ENCODE measurements at places on chromosomes 2 and 18.

DNA sequence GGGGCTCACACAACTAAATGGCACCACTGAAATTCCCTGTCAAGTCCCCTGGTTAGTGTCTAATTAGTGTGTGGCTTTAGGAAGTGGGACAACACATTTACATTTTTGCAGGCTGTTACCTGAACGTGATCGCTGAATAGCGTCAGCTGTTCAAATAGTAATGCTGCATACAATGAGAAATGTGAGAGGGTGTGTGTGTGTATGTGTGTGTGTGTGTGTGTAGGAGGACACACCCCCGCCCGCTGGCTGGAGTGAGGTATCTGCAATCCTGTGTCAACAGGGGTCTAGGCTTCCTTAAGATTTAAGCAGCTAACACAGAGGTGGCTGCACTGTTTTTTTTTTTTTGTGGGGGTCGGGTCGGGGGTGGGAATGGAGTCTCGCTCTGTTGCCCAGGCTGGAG is 4.8 kb upstream of the LYPD6B start:
- DNase-seq, result no peak

GRCh38 chr2:174729797-174730697 is 34.2 kb downstream of the CHRNA1 start:
- peak; percentile 24 for DNase-seq

GRCh38 chr18:37658894-37659293 is 93.3 kb upstream of the CELF4 start:
- no peak for DNase-seq

GRCh38 chr2:238974501-238975166 is 126.7 kb downstream of the TWIST2 start:
- DNase-seq, result peak; percentile 83

- no peak for DNase-seq
These were observed 2.9 kb upstream of the TNP1 start for GRCh38 chr2:216862628-216863398.

- no peak for DNase-seq
These were observed 92.4 kb downstream of the PLB1 start for GRCh38 chr2:28588292-28588670.

- no peak for DNase-seq
These were observed 172.8 kb downstream of the NRXN1 start for GRCh38 chr2:50859110-50859509.

GRCh38 chr18:8611916-8612576 is 2.8 kb downstream of the RAB12 start:
- DNase-seq, result no peak

DNA sequence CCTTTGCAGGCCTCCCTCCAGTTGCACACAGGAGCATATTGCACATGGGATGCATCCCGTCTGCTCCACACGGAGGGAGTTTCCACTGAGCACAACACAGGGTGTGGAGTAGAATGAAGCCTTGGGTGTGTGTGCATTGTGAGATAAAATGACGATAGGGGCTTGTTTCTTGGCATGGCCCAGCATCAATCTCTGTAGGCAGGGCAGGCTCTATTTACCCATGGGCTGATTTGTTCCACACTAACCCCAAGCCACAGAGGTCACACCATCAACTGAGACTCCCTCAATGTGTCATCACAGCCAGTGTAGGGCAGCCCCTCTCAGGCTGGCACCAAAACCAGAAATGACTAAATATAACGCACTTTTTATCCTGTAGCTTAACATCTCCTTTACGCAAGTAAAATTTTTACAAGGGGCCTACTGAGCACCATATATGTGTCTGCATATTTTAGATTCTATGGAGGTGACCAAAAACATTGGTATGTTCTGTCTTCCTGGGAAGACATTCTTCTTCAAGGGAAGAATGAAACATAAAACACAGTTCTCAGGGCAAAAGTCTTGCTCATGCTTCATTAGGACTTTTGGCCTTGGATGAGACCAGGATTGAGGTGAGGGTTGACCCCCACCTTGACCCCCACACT is 2.7 kb upstream of the GKN1 start:
- peak; percentile 89 for DNase-seq

- DNase-seq, result no peak
These were observed 25.8 kb upstream of the LHCGR start for GRCh38 chr2:48781366-48781765.

DNA sequence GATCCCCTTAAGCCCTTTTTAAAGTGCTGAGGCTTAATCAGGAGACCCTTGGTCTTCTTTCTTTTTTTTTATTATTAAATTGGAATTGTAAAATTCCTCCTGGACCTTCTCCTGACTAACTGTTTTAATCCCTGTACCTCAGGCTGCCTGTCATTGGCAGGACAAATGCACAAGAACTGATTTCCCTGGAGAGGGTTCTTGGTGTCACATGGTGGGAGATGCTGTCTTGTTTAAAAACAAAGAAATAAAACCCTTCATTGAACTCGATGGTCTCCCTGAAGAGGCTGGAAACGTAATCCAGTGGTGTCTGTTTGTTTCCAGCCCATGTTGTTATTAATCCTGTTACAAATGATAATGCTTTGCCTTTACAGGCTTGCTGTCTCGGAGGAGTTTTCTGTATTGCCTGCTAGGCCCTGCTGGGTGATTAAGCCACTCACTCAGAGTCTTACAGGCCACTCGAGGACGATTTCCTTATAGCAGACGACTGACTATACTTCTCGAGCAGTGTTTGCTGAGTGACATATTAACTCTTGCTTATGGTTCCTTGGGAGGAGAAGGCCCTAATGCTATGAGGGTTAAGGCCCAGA is 100.5 kb upstream of the MGAT5 start:
- DNase-seq, result no peak

GRCh38 chr2:177245010-177245422 is 19.5 kb downstream of the NFE2L2 start:
- DNase-seq, result peak; percentile 86

DNA sequence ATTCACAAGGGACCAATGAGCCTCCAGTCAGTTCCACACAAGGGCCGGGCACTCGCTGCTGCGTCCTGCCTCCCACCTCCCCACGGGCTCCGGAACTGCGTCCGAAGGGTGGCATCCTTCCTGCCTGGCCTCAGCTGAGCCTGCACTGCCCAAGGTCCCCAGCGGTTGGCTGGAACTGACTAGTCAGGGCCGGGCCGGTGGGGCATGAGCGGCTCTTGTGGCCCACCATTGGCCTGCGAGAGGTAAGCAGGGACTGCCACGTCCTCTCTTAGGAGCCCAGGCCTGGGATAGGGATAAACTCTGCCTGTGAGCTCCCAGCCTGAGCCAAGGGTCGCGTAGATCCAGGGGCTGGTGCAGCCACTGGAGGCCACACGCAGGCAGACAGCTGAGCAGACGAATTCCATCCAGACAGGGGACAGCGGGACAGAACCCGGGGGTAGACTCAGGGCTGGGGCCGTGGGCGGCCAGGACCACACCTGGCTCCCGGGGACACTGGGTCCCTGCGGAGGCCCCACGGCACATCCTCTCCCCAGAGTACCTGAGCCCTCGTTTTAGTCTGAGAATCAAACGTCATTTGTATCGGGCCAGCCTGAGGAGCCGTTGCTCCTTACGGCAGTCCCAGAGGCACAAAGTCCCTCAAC is 148.4 kb downstream of the ZNF516 start:
- no peak for DNase-seq

DNA sequence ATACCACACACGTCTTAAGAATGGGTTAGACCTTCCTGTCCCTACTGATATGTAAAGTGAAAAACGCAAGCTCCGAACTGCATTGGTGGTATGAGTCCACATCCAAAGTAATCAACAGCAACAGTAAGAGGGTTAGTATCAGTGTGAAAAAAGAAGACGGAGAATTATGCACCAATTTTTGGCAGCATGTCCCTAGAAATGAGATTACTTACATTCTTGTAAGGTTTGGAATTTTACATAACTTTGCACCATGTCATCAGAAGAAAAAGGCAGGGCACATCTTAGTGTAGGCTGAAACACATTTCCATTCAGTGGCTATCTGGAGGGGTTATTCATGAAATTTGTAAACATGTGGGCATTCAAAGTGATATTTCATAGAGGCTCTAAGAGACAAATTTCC is 88.2 kb downstream of the LONRF2 start:
- DNase-seq, result peak; percentile 55

- no peak for DNase-seq
These were observed 6.9 kb upstream of the GPR155 start for GRCh38 chr2:174493549-174494331.

GRCh38 chr2:232319803-232320442 is 58.6 kb upstream of the ALPP start:
- no peak for DNase-seq

GRCh38 chr18:54812885-54813284 is 15.4 kb upstream of the RAB27B start:
- no peak for DNase-seq

- no peak for DNase-seq
These were observed 93.0 kb upstream of the MYO3B start for GRCh38 chr2:170084820-170085491.

- peak; percentile 46 for DNase-seq
These were observed 6.7 kb upstream of the COMMD1 start for GRCh38 chr2:61898810-61899209.

DNA sequence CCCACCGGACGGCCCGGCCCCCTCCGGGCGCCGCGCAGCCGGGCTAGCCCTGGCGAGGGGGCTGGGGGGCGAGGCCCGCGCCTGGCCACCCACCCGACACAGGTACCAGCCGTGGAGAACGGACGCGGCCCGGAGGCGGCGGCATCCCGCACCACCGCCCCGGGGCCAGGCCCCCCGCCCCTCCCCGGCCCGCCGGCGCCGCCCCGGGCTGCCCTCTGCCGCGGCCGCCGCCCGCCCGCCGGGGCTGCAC is 405 bp downstream of the SOS1 start:
- DNase-seq, result no peak

DNA sequence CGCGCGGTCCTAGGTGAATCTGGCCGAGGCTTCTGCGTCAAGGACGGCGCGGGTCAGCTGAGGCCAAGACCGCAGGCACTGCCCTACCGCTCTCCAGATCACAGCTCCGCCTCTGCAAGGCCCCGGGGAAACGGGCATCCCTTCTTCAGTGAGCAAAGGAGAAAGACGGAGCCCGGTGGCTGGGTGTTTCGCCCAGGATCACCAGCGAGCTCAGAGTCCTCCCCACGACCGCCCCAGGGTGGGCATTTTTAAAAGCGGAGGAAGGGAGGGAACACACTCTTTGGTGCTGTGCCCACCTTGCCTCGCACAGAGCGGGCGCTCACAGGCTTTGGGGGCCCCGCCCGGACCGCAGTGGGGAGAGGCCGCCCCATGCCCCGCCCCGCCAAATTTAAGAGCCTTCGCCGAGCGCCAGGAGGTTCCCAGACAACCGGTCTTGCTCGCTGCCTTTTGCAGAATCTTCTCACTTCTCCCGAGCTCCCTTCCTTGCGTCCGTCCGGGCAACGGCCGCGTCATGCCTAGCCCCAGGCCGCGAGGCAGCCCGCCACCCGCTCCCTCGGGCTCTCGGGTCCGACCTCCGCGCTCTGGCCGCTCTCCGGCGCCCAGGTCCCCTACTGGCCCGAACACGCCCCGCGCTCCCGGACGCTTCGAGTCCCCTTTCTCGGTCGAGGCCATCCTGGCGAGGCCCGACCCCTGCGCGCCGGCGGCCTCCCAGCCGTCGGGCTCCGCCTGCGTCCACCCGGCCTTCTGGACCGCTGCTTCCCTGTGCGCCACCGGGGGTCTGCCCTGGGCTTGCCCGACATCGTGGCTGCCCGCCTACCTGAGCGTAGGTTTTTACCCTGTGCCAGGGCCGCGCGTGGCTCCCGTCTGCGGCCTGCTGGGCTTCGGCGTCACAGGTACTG is at the start of gene NOTO:
Gene NOTO (plus strand): TSS at position 419 of the 899 bp plus-strand sequence. CDS start 93 bp downstream, at position 512.
- peak; percentile 18 for DNase-seq

DNA sequence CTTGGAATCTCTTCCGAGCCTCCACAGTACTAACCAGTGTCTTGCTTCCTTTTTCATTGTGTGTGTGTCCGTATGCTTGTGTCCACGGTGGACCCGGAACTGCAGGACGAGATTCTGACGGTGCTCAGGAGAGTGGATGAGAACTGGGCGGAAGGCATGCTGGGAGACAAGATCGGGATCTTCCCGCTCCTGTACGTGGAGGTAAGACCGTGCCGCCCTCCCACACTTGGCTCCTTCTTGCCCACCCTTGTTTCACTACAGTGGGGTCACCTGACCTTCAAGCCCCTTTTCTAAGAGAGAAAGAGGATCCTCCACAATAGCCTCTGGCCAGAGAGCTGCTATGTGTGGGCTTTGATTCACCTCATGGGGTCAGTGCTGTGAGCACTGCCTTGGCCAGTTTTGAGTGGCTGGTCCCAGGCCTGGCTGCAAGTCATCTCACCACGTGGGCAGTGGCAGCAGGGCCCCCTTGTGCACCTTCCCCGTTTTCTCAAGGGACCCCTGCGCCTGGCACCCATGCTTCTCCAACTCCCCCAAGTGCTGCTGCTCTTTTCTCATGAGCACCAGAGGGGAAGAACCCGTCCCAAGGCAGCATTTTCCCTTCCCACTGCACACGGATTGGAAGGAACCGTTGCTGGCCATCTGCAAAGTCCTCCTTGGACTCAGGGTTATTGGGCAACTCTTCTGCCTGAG is 242.1 kb downstream of the SEPTIN10 start:
- DNase-seq, result no peak

DNA sequence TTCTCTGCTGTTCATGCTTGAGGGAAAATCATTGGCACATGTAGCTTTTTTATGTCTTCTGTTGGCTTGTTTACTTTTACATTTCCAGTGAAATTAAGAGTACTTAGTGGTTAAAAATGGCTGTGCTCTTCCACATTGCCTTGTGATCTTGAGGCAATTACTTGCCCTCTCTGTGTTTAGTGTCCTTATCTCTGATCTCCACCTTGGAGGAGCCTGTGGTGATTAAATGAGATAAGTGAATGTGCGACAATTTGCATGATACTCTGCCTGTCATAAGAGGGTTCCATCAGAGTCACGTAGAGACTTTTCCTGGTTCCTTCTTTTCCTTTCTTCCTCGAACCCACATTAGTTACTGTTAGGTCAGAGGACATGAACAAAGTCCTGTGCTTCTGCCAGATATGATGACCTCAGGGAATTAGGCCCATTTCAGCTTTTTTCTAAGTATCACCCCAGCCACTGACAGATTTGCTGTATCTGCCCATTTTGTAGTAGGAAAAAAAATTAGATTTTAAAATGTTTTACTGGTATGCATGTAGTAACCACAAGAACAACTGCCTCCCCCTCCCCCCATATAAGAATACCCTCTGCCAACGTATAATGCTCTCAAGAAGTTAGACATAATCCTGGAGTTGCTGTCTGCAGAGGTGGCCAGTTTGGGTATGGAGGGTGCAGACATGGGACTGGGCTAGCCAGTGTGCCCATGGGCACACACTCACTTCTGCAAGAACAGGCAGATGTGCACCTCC is 51.9 kb downstream of the TET3 start:
- no peak for DNase-seq

- no peak for DNase-seq
These were observed 427.2 kb downstream of the KCNJ3 start for GRCh38 chr2:155125585-155126230.

All from adipocyte (in vitro differentiated cells).